ENCODE measurements at places on chromosomes 16 and 17. TPM values are rescaled to one million over a fixed set of nuclear protein-coding genes. Genes with fewer than 3 reads are reported as not detected.

DNA sequence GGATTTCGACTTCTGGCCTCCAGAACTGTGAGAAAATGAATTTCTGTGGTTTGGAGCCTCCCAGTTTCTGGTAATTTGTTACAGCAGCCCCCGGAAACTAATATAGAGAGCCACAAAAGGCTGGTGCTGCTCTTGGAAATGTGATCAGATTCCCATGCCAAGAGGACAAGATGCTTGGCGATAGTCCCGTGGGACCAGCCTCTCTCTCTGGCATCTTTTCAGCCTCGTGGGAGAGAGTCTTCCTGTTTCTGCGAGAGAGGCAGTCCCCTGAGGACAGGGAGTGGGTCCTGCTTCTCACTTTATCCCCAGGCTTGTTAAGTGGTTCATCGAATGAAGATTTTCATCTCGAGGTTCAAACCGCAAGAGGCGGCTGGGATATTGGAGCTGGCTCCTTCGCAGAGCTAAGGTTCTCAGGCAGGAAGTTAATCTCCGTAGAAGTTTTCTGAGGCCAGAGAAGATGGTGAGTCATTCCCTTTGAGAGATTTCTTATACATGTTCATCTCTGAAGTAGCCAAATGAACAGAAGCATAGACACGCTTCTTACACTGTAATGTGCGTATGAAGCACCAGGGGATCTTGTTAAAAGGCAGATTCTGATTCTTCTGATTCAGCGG lies 211.6 kb upstream of the SDK2 start:
- DNase-seq, result peak; percentile 48

Gene KCNH4
- not detected for total RNA-seq

- DNase-seq, result no peak
These were observed 1.5 kb downstream of the AMZ2 start for GRCh38 chr17:68249354-68249765.

Gene TNFAIP1
- 44.7 TPM for total RNA-seq

DNA sequence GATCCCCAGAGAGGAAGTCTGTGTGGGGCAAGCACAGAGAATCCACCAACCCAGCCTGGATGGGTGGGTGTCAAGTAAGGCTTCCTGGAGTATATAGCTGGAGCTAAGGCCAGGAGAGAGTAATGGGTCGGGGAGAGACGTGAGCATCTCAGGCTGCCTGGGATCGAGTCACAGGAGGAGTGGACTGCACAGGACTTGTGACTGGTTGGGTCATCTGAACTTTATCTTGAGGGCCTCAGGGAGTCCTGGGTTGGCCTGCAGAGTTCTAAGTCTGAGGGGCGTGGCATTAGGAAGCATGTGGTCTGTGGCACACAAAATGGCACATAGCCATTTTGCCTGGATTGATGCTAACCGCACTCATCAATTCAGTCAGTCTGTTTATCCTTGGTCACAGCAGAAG lies 1.5 kb downstream of the PLA2G15 start:
- DNase-seq, result no peak

- DNase-seq, result peak; percentile 35
These were observed 874 bp downstream of the WWP2 start for GRCh38 chr16:69762814-69763598.

Gene STX1B
- total RNA-seq, result 0.26 TPM

GRCh38 chr16:31477220-31478216 lies 5.4 kb upstream of the SLC5A2 start:
- DNase-seq, result no peak

Gene YBX2
- 1.1 TPM for total RNA-seq

GRCh38 chr16:61676740-61677139 lies 359.5 kb downstream of the CDH8 start:
- DNase-seq, result no peak

- no peak for DNase-seq
These were observed 17.1 kb upstream of the PHF12 start for GRCh38 chr17:28968231-28968913.

Gene CCDC200
- total RNA-seq, result not detected

DNA sequence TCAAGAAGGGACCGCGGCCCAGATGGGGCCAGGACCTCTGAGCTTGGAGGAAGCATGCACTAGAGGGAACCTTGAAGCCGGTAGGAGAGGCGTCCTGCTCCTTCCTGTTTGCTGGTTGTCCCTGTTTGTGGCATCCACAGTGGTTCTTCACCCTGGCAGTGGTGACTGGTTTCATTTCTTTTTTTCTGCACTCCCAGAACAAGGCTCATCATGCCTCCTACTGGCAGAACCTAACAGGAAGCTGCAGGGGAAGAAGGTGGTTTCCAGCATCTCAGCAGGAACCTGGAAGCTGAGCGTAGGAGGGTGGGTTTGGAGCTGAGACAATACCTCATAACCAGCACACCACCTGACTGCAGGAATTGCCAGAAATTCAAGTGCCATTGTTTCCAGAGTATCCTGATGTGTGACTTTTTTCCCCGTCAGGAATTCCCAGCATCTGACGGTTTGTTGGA lies 5.8 kb downstream of the TMEM231 start:
- peak; percentile 91 for DNase-seq

- peak; percentile 46 for DNase-seq
These were observed 60.3 kb downstream of the RMI2 start for GRCh38 chr16:11405331-11406176.

Gene RUNDC3A
- not detected for total RNA-seq

DNA sequence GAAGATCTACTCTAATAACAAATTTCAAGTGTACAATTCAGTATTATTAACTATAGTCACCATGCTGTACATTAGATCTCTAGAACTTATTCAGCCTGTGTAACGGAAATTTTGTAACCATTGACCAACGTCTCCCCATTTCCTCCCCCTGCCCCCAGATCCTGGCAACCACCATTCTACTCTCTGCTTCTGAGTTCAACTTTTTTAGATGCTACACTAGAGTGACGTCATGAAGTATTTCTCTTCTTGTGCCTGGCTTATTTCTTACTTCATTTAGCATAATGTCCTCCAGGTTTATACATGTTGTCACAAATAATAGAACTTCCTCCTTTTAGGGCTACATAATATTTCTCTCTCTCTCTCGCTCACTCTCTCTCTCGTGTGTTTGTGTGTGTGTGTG lies 157.5 kb downstream of the ANKFN1 start:
- DNase-seq, result no peak

Gene BEAN1
- 1.7 TPM for total RNA-seq

Measured in A172 (cell line).